ENCODE measurements at places on chromosomes 5 and 9. TPM values are rescaled to one million over a fixed set of nuclear protein-coding genes. Genes with fewer than 3 reads are reported as not detected.

CFAP90 gene
- not detected for total RNA-seq

DNA sequence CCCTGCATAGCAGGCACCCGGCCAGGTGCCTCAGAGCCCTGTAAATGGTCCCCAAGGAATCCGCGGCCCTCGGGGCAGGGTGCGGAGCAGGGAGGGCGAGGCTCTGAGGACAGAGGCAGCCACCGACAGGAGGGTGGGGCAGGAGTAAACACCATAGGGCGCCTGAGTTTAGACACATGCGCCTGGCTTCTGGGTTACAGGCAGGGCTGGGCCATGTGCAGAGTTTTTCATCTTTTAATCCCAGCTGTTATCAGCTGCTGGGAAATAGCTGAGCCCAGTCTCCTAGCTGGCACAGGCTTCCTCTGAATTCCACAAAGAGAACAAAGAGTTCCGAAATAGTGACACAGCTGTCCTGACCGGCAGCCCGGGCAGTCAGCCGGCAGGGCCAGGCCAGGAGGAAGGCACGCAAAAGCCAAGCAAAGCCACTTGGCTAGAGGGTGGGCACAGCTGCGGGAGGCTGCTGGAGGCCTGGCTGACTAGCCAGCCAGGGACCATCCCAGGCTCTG, 98.9 kb upstream of the PHYKPL start:
- DNase-seq = no peak

PPP3R2 gene
- not detected for total RNA-seq

IL3 gene
- 0.98 TPM for total RNA-seq

- no peak for DNase-seq
Observed at GRCh38 chr9:98099898-98100297, 19.1 kb downstream of the TRIM14 start.

IL9 gene
- total RNA-seq = not detected

GRCh38 chr9:124215368-124215910, 42.3 kb upstream of the NEK6 start:
- DNase-seq = no peak

GRCh38 chr5:16134204-16134603, 45.4 kb downstream of the MARCHF11 start:
- no peak for DNase-seq

WDR38 gene
- not detected for total RNA-seq

DNA sequence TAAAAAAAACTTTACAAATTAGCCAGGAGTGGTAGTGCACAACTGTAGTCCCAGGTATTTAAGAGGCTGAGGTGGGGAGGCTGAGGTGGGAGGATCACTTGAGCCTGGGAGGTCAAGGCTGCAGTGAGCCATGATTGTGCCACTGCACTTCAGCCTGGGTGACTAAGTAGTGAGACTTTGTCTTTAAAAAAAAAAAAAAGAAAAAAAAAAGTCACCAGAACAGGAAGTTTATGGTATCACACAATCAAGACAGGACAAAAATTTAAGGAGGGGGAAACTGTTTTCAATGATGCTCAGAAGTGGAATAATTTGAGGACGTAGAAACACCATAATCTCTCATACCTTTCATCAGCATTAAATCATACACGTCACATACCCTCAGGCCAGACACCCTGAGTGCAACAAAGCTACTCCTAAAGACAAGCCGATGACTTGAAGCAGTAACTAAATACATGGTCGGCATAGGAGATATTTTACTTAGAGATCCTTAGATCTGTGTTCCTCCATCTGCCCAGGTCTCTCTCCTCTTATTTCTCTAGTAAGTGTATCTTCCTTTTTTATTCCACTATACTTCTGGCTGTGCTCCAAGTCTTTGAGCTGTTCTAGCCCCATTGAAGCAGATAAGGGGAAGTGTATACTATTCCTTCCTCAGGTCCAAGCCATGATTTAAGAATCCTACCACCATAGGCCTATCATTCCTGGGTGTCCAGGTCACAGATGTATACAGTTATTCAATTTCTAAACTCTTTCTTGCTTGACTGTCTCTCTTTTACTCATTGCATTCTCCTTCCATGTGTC, 91.3 kb upstream of the APC start:
- no peak for DNase-seq

DNA sequence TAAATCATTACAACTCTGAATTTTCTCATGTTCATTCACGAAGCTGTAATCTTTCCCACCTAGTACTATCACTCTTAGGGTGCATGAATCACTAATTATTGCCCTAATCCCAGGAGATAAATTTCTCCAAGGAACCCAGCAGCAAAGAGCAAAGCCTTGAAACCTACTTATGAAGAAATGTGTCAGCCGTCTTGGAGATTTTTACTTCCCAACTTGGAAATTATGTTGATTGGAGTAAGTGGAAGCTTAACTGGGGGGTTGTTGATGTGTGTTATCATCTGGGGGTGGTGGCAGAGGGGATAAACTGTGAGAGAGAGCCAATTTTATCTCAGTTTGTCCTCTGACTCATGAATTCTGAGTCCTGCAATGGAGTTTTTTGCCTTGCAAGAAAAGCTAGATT, 440.5 kb upstream of the WWC1 start:
- DNase-seq = no peak

DNA sequence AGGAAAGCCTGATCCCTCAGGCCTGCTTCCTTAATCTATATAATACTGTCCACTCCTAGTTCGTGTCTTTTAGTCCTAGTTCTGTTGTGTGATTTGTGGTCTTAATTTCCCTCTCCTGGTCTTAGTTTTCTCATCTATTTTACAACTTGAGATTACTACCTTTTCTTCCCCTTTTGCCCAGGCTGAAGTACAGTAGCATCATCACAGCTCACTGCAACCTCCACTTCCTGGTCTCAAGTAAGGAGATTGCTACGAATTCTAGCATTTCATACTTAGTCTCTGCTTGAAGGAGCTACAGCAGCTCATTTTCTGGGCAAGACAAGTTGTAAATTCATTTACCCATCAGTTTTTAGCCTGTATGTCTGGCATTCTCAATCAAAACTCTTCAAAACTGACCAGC, 5.5 kb downstream of the TRIM32 start:
- no peak for DNase-seq

OR1Q1 gene
- total RNA-seq = not detected

STING1 gene
- 46.3 TPM for total RNA-seq

DNA sequence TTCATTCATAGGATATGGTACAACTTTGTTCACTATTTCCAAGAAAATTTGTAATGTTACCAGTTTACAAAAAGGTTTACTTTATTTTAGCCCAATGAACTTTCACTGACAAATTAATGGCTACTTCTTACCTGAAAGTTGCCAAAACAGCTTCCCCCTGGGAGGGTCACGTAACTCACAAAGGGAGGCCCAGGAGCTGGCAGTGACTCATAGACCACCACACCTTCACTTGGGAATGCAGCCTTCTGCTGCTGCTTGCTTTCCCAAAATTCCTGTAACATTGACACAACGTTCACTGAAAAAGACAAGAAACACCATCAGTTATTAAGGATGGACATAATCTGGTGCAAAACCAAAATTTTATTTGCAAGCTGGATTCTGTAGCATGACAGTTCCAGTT, 18.1 kb downstream of the LIX1 start:
- no peak for DNase-seq

- peak; percentile 31 for DNase-seq
Observed at GRCh38 chr9:96317335-96317980, 15.5 kb upstream of the HSD17B3 start.

DNA sequence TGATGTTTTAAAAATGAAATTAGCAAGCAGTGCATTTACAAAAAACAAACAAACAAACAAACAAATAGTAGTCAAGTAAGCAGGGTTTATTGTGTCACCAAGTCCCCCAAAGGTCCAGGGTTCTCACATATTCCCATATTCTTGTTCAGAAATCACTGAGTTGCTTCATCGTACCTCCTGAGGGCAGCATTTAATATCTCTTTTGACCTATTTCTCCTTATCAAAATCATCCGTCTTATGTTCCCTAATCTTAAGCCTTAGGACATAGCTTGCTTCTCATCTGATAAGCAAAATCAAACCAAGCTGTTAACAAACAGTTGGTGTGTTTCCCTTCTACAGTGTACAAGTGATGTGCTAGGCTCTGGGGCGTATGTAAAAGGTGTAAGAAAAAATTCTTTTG, 109.5 kb upstream of the MAN2A1 start:
- no peak for DNase-seq
